ENCODE measurements at places on chromosomes 12 and 14.

DNA sequence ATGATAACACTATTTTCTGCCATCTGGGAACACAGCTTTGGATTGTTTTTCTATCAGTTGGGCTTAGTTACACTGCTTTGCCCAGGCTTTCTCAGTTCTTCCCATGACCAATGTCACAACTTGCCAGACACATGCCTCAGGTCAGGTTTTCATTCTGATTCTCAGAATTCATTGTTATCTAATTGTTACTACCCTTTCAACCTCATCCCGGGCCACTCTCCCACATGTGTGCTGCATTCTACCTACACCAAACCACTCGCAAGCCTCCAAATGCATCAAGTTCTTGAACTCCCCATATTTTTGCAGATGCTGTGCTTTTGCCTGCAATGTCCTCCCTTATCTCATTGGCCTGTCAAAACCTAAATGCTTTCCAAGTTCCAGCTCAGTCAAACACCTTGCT is 36.3 kb downstream of the NELL2 start:
- DNase-seq: no peak

GRCh38 chr12:11133816-11134215 is 628 bp downstream of the TAS2R30 start:
- no peak for DNase-seq

DNA sequence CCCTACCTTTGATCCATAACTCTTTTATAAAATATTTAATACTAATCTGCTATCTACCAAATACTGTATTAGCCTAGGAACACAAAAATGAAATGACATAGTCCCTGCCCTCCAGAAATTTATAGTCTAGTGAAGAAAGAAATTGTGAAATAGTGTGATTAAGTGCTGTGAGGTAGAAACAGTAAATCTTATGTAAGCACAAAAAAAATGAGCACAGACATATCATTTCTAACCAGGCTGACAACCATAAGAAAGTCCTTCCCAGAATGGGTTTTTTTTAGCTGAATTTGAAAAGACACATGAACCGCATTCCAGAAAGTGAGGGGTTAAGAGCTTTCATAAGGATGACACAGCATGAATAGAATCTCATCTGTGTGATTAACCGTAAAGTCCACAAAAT is 145.9 kb downstream of the SOX5 start:
- DNase-seq: no peak

- no peak for DNase-seq
Observed at GRCh38 chr14:62663456-62663821, 381.8 kb downstream of the KCNH5 start.

DNA sequence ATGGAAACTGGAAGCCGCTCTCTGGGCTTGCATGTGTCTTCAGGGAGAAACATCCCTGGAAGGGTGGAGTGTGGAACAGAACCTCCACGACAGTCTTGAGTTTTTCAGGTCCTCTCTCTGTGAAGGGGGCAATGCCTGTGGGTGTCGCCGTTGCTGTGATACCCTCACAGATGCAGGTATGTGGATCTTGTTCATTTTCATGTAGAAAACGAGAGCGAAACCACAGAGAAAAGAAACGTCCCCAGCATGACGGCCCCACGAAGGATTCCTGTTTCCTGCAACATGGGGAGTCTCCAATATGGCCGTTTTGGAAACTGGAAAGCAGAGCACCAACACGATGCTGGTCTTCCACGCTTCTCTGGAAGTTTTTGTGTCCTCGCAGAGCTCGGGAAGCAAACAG is 187.9 kb downstream of the ALG10 start:
- no peak for DNase-seq

GRCh38 chr12:18922851-18923250 is 184.9 kb downstream of the CAPZA3 start:
- DNase-seq: no peak

DNA sequence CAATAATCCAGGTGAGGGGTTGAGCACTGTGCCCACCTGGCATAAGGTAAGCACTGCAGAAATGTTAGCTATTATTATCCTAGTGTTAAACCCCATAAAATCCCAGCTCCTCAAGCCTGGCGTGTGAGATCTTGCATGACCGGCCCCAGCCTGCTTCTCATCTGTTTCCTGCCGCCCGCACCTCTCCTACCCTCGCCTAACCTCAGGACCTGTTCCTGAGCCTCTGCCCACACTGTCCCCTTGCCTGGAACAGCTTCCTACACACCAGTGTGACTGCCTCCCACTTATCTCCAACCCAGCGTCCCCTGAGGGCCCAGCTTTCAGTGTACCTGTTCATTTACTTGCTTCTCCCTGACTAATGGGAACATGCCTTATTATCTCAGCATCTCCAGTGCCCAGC is 24.7 kb downstream of the ISCA2 start:
- no peak for DNase-seq

GRCh38 chr12:62762645-62763044 is 172.3 kb downstream of the PPM1H start:
- DNase-seq: no peak

DNA sequence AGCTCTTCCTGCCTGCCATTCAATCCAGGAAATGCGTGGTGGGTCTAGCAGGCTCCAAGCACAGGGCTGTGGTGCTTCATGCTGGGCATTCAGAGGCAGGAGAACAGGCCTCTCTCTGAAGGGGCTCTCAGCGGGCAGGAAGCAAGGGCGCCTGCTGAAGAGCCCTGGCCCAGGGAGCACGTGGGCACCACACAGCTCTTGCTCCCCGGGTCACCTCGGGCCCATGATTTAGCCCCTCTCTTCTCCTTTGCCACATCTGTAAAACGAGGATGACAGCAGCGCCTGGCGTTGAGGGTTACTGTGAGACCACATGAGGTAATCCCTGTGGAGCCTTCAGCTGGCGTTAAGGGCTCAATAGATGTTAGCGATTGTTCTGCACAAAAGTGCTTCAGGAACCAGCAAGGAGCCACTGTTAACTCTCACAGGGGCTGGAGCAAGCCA is 37.6 kb upstream of the SPTLC2 start:
- DNase-seq: no peak

GRCh38 chr12:24135158-24135850 is 185.8 kb upstream of the SOX5 start:
- DNase-seq: no peak

DNA sequence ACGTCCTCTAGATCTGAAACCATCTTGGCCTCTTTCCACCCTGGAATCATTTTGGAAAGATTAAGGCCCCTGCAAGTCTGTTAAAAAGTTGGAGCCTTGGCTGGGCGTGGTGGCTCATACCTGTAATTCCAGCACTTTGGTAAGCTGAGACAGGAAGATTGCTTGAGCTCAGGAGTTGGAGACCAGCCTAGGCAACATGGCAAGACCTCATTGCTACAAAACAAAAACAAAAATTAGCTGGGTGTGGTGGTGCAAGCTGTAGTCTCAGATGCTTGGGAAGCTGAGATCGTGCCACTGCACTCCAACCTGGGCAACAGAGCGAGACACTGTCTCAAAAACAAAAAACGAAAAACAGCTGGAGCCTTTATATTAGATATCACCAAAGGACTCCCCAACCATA is 10.9 kb upstream of the ABCD4 start:
- DNase-seq: no peak

- DNase-seq: no peak
Observed at GRCh38 chr12:685388-685787, 22.1 kb upstream of the NINJ2 start.

GRCh38 chr12:8894986-8895385 is 19.3 kb upstream of the PHC1 start:
- DNase-seq: no peak

- no peak for DNase-seq
Observed at GRCh38 chr14:94042433-94043091, 16.4 kb downstream of the OTUB2 start.

- no peak for DNase-seq
Observed at GRCh38 chr14:84250893-84251292, 1279.1 kb upstream of the FLRT2 start.

Data from SW 1271 (cell line).